Tongue (tissue), 3 donors: ENCODE measurements at places on chromosomes 7 and 10. TPM values are rescaled to one million over a fixed set of nuclear protein-coding genes. Genes with fewer than 3 reads are reported as not detected.

The TMEM184A gene
- 22.1 TPM for total RNA-seq

The GRM3 gene
- total RNA-seq: not detected

GRCh38 chr10:43137717-43138020, 576 bp upstream of the CSGALNACT2 start:
- peak; percentile 85 for DNase-seq

- peak; percentile 28 for DNase-seq
Observed at GRCh38 chr7:131674131-131674530, 117.7 kb upstream of the PODXL start.

- DNase-seq: peak; percentile 36
Observed at GRCh38 chr7:74289659-74290552, 699 bp downstream of the CLIP2 start.

DNA sequence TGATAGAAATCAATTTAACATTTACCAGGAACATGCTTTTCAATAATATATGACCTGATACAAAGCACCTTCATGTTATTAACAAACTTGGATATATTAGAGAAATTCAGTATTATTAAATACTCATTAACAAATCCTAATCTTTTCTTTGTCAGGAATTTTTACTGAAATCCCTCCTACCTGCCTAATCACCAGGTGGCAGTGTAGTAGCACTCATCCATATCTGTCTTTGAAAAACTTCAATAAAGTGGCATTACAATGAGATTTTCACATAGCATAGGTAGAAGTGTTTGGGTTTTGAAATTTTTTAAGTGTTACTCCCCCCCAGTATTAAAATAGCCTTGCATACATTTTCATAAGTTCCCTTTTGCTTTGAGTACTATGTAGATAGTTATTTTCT, 1246.6 kb upstream of the LRRN3 start:
- DNase-seq: peak; percentile 53
